ENCODE measurements at places on chromosomes 12 and 14. TPM values are rescaled to one million over a fixed set of nuclear protein-coding genes. Genes with fewer than 3 reads are reported as not detected.

Gene OTOGL
- not detected for total RNA-seq

Gene JPH4
- not detected for total RNA-seq

Gene LGR5
- not detected for total RNA-seq

GRCh38 chr12:28955931-28956330, 193.1 kb upstream of the FAR2 start:
- DNase-seq: no peak

DNA sequence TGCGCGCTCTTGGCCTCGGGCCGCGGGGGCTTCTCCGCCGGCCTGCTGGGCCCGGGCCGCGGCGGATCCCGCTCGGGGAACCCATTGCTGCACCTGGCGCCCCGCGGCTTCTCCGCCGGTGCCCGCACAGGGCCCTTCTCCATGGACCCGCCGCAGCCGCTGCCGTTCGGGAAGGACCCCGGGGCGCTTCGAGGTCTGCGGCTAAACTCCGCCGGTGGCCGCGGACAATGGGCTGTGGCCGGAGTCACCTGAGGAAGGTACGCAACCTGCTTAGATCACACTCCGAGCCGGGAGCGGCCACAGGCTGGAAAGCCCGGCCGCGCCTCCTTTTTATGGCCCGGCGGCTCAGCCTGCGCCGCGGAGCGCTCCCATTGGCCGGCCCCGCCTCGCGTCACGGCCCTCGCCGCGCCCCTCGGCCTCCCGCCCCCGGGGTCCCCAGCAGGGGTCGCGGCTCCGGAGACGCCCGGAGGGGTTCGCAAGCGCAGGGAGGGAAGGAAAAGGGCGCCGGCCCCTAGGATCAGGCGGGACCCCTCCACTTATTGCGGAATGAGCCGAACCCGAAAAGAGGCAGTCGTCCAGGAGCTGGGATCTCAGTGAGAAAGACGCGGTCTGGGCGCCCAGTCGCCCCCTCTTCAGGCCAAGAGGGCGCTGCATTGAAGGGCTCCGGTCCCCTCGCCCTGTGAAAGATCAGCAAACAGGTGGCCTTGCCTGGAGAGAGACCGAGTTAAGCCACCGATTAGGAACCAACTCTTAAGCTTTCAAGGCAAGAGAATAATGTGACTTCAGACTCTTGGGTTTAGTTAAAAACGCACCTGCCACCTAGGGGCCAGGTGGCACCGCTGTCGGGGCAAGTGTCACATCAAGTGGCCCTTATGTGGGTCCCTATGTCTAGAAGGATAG, at the start of gene GCH1:
Gene GCH1, minus strand, starts transcription at position 306 of the 900 bp plus-strand sequence. Its CDS starts 163 bp downstream, at position 143.
- peak; percentile 88 for DNase-seq

DNA sequence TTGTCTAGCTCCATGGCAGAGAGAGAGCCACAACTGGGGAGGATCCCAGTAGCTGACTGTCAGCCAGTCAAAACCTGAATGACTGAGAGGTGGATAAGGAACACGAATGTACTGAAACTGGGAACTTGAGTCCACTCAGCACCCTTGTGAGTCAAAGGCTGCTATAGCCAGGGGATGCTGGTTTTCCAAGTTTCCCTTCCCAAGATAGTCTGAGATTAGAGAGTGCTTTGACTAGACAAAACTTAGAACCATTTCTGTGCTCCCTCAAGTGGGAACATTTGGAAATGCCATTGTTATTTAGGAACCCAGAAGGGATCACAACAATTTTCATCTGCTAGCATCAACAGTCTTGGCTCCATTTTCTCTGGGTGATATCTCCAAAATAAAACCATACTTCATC, 4.0 kb downstream of the PRKAG1 start:
- no peak for DNase-seq

DNA sequence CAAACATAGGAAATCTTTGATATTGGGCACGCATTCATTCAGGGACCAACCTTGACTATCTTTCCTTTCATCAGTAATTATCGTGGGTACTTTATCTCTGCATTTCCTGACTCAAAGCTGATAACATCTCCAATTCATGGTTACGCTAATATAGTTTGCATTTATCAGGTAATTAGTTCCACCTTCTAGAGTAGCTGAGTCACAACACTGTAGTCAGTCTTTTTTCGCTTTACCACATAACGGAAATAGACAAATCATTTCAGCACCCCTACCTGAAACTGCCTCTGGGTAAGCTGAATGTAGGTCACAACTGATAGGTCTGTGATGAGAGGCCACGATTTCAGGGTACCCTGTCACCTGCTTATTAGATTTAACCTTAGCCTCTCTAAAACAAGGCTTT, 36.7 kb upstream of the IL22 start:
- DNase-seq: no peak

GRCh38 chr14:72118841-72119240, 186.6 kb downstream of the RGS6 start:
- no peak for DNase-seq

DNA sequence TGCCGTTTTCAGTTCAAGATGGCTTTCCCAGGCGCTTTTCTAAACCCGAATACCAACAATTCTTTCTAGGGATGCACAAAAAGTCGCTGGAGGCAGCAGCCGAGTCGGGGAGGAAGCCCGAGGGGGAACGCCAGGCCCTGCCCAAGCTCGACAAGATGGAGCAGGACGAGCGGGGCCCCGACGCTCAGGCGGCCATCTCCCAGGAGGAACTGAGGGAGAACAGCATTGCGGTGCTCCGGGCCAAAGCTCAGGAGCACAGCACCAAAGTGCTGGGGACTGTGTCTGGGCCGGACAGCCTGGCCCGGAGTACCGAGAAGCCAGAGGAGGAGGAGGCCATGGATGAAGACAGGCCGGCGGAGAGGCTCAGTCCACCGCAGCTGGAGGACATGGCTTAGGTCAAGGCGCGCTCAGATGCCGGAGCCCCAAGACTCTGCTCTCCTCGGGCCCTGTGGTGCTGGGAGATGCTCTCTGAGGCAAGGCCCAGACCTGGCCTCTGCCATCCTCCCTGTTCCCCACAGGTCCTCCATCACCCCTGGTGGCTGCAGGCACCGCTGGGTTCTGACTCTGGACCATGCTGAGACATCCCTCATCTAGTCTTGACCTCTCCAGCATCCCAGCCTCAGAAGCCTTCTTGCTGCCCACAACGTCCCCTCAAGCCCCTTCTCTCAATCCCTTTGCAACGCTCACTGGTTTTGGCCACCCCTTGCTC, 21.4 kb downstream of the VSX2 start:
- no peak for DNase-seq

DNA sequence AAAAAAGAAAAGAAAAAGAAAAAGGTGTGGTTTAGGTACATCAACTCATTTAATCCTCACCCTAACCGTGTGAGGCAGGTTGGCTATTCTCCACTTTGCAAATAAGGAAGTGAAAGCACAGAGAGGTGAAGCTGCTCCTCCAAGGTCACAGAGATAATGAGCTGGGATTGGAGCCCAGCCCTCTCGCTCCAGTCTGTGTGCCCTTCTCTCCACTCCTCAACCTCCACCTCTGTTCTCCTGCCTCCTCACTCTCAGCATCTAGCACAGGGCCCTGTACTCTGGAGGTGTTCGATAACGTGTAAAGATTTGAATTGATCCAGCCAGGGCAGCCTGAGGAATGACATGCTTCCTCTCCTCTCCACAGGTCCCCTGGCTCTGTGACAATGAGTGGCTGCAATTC, 502.3 kb downstream of the TMEM132D start:
- no peak for DNase-seq

GRCh38 chr12:55930771-55931316, at the start of gene DGKA:
TSS of gene DGKA (plus strand) at chr12:55931162. CDS start at chr12:55936504, 5,342 bp downstream.
- DNase-seq: peak; percentile 78

- DNase-seq: no peak
These were observed 1145.2 kb downstream of the AACS start for GRCh38 chr12:126210448-126210847.

Data from activated naive CD8-positive, alpha-beta T cell treated with anti-CD3 and anti-CD28 coated beads, Interleukin-2, amount 10 ng/mL, durations not matched to agents 7 days and 5 days (primary cell).